Activated CD4-positive, alpha-beta T cell treated with anti-CD3 and anti-CD28 coated beads, Interleukin-2, amount 10 ng/mL, durations not matched to agents 24 days and 14 days (primary cell): ENCODE measurements at places on chromosomes 3 and 15. TPM values are rescaled to one million over a fixed set of nuclear protein-coding genes. Genes with fewer than 3 reads are reported as not detected.

ADAMTSL3 gene
- not detected in 2 replicates for total RNA-seq

SLC12A1 gene
- total RNA-seq, result not detected in 2 replicates

ROPN1 gene
- not detected in 2 replicates for total RNA-seq

GOLGA6B gene
- total RNA-seq, result not detected in 2 replicates

ABHD17C gene
- 4.1 and 5.3 TPM in 2 replicates for total RNA-seq

SH2D7 gene
- total RNA-seq, result not detected in 2 replicates

DNA sequence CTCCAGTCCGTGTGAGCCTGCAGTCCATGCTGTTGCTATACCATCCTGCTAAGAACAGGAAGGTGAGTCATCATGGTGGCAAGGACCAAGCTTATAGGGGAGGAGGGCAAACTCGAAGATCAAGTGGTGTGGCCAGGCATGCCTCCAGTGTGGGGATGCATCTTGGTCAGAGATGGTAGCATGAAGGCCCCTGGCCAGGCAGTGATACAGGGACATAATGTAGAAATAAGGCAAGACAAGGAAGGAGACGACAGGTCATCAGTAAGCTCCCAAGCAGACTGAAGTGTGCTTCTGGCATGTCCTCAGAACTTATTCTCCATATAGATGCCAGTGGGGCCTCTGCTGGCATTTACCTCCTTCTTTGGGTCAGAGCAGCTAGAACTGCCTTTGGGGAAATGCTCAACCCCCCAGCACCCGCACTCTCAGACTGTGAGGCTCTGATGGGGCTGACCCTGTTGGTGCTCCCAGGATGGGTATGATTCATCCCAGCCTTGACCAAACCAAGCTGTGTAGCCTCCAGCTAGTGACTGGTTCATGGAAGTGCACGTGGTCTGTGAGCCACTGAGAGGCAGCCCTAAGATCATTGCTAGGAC is 52.5 kb upstream of the ATP2B2 start:
- H3K27ac ChIP-seq, result no peak overlapping the region
- peaks cover 18% of the 10 kb centered on the region for H3K27me3 ChIP-seq
- DNase-seq, result no peak
- H3K4me1 ChIP-seq, result peaks cover 3% of the 10 kb centered on the region
- H3K36me3 ChIP-seq, result no peaks in the 10 kb centered on the region
- H3K4me3 ChIP-seq, result no peak overlapping the region

DNA sequence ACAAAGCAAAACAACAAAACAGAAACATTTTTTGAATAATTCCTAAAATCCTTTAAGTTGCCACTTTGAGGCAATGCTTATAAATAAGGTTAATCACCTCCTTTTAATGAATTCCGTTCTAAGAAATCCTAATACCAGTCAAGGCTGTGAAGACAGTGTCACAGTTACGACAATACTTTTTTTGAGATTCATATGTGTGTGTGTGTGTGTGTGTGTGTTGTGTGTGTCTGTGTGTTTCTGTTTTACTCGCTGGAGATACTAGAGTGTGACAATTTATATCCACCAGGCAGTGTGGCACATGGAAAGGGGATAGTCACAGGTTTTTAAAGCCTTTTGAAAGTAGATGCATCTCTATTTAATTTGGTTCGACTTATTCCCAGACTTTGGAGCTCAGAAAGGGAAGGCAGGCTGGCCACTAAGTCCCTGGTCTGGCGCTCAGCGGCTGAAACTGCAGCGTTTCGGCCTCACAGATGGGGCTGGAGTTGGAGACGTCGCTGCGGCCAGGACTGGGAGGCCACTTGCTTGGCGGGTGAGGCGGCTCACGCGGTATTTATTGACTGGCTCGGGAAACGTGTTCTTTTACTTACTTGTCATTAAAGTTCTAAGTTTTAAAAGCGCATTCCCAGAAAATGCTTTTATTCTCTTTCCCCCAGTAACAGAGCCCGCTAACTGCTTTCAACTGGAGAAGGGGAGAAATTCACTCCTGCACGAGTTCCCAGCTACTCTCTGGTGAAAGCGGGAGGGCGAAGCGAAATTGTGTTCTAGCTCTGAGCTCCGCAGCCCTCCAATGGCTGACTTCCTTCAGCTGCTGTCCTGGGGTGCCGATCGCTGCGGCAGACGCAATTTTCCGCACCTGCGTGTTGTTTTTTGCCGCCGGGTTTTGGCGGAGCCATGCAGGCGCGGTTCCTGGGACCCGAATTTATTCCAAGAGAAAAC is 13.7 kb downstream of the ZIC1 start:
- no peaks in the 10 kb centered on the region for H3K36me3 ChIP-seq
- DNase-seq, result no peak
- peaks cover 55% of the 10 kb centered on the region for H3K27me3 ChIP-seq
- H3K27ac ChIP-seq, result no peak overlapping the region

DNA sequence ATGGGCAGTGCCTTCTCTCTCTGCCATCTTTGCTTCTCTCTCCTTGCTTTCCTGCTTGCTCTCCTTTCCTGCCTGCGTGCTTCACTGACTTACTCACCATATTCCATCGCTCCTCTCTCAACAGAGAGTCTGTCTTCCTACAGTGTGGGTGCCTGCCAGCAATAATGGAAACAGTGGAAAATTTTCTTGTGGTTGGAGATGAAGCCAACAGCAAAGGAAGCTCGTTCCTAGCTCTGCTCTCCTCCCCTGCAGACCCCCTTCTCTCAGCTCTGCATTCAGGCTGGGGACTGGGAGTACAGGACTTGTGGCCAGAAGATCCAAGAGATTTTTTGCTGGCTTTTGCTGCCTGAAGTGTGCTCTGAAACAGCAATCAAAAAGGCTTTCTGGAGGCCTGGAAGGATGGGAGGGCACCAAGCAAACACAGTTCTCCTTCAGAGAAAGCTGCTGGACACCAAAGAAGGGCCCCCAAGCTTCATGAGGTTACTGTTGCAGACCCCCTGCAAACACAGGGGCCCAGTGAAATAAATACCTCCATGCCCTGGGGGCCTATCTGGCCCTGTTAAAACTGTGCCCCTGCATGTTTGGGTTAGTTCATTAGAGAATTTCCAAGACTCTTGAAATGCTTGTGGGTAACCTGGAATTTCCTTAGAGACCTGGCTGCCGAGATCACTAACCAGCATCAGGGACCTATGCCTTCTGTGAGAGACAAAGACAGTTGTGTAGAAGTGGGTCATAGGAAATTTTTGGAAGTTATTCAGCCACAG is 149.9 kb upstream of the RASGRP1 start:
- H3K27me3 ChIP-seq, result peaks cover 13% of the 10 kb centered on the region
- no peaks in the 10 kb centered on the region for H3K36me3 ChIP-seq
- H3K4me3 ChIP-seq, result no peak overlapping the region
- H3K4me1 ChIP-seq, result no peaks in the 10 kb centered on the region
- no peak for DNase-seq

DNA sequence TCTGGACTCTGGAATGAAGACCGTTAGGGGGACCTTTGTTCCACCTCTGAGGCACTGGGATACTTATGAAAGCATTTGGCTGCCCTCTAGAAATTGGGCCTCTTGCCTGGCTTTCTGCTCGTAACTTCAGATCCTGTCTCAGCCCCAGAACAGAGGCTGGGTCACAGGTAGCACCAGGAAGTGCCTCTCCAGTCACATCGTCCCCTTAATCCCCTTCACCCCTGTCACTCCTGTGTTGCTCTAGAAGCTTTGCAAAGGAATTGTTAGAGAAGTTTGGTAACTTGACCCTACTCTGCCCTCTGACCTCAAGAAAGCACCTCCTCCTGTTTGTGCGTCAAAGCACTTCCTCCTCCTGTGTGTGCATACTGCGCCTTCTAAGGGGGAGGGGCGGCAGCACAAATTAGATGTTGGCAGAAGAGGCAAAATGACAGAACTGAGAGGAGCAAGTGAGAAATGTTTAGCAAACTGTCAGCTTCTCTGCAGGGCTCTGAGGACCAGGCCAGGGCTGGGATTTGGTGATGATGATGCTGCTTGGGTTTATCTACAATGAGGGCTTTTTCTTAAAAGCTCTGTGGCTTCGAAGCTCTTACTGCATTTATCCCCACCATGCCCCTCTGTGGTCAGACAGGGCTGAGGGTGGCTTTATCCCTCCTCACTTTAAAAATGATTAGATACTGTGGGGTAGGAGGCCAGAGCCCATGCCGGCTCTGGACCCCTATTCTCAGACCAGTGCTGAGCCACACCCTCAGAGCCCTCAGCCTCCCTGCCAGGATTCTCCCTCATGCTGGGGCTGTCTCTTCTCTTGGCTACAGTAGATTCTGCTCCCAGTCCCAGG is 76.2 kb downstream of the LARS2 start:
- H3K4me1 ChIP-seq, result peaks cover 34% of the 10 kb centered on the region
- no peak overlapping the region for H3K4me3 ChIP-seq
- H3K27me3 ChIP-seq, result no peaks in the 10 kb centered on the region
- no peak overlapping the region for H3K27ac ChIP-seq
- H3K36me3 ChIP-seq, result peaks cover 39% of the 10 kb centered on the region

DNA sequence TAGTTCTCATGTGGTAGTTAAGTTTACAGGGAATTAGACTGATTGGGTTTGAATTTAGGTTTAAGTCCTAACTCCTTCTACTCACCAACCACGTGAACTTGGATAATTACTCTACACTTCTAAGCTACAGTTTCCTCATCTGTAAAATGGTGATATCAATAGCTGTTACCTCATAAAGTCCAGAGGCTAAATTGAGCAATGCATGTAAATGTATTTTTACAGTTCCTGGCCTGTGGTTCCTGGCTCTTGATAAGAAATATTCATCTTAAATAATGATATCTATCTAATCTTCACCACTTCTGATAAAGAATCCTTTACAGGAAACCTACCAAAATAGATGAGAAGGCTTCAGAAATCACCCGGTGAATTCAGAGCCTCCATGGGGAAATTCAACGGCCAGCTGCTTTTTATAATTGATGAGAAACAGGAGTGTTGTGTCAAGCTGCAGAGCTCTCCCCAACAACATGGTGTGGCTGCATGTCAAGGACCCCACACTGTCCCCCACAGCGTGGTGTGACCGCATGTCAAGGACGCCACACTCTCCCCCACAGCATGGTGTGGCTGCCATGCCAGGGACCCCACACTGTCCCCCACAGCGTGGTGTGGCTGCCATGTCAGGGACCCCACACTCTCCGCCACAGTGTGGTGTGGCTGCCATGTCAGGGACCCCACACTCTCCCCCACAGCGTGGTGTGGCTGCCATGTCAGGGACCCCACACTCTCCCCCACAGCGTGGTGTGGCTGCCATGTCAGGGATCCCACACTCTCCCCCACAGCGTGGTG is 80.8 kb upstream of the PEX5L start:
- H3K36me3 ChIP-seq, result no peaks in the 10 kb centered on the region
- no peaks in the 10 kb centered on the region for H3K4me1 ChIP-seq

DNA sequence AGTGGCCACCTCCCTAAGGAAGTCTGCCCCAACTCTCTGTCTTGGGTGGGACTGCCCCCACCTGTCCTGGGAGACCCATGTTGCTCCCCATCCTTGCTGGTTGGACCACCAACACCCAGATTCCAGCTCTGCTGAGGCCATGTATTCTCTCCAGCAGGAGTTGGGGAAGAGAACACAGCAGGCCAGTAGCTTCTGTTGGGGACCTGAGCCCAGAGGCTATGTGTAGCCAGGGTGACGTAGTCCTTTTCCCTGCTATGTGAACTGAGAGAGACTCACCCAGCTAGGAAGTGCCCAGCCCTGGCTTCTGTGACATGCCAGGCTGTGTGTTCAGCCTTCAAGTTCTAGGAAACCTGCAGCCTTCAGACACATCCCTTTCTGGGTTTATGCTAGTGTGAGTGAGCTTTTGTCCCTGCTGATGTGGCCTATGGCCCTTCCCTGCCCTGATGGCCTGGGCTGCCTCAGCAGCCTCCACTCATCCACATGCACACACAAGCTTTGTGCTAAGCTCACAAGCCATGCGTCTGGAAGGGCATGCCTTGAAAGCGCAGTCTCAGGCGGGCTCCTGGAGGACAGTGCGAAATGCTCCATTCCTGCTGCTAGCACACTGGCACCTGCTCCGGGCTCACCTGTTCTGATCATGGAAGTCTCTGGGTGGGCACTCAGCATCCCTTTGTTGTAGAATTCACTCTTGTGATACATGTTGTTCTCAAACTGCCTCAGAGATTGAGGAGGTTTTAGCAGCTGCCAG is 42.6 kb downstream of the KY start:
- H3K27ac ChIP-seq, result no peak overlapping the region
- no peak overlapping the region for H3K4me3 ChIP-seq
- no peak for DNase-seq
- H3K36me3 ChIP-seq, result no peaks in the 10 kb centered on the region
- no peaks in the 10 kb centered on the region for H3K4me1 ChIP-seq

DNA sequence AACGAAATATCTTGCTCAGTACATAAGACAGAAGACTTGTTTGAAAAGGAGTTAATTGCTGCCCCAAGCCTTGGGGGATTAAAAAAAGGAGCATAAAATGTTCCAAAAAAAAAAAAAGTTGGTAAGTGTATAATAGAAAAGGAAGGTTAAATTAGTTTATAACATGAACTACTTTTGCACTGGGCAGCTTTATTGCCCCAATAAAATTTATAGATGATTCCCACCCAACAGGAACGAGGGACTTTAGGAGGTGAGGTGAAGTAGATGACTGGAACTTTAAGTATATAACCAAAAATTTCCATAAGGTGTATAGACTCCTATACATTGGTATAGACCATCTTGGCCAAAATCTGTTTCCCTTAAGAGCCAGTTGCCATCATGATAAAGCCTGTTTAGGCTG is 14.8 kb downstream of the PPP2R3A start:
- H3K27me3 ChIP-seq, result peaks cover 7% of the 10 kb centered on the region
- no peak for DNase-seq
- no peaks in the 10 kb centered on the region for H3K36me3 ChIP-seq
- no peak overlapping the region for H3K27ac ChIP-seq
- H3K4me1 ChIP-seq, result no peaks in the 10 kb centered on the region

- H3K27ac ChIP-seq, result no peak overlapping the region
- no peaks in the 10 kb centered on the region for H3K4me1 ChIP-seq
- no peak for DNase-seq
- H3K27me3 ChIP-seq, result peaks cover 4% of the 10 kb centered on the region
- H3K36me3 ChIP-seq, result no peaks in the 10 kb centered on the region
- no peak overlapping the region for H3K4me3 ChIP-seq
These were observed 252.5 kb downstream of the THRB start for GRCh38 chr3:24242012-24242698.

DNA sequence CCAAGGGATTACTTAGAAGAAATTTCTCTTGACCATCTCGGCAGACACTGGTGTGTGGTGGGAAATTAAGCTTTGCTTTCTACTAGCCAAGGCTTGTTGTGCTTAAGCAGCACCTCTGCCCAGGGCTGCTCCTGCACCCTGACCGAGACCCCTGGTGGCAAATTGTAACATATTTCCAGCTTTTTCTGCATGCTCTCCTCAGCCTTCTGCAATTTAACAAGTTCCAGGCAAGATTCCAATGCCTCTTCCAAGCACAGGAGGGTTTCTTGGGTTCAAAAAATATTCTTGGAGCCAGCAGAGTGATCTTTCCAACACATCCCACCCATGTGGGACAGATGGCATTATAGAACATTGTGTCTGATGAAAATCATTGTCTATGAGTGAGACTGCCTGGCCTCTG is 210.5 kb downstream of the CLSTN2 start:
- H3K27me3 ChIP-seq, result no peaks in the 10 kb centered on the region
- no peak overlapping the region for H3K27ac ChIP-seq
- H3K4me1 ChIP-seq, result no peaks in the 10 kb centered on the region
- no peaks in the 10 kb centered on the region for H3K36me3 ChIP-seq
- no peak for DNase-seq
